Stimulated activated CD4-positive, alpha-beta T cell treated with anti-CD3 and anti-CD28 coated beads, Interleukin-12 subunit alpha, Interleukin-12 subunit beta, amount 100 ng/mL, for 24 hours (primary cell): ENCODE measurements at places on chromosomes 4 and X.

GRCh38 chr4:126364311-126364911 lies 1049.7 kb downstream of the FAT4 start:
- no peak for DNase-seq

GRCh38 chr4:185282968-185283367 lies 73.6 kb downstream of the SNX25 start:
- no peak for DNase-seq

GRCh38 chrX:134692990-134693389 lies 34.7 kb upstream of the PLAC1 start:
- no peak for DNase-seq

DNA sequence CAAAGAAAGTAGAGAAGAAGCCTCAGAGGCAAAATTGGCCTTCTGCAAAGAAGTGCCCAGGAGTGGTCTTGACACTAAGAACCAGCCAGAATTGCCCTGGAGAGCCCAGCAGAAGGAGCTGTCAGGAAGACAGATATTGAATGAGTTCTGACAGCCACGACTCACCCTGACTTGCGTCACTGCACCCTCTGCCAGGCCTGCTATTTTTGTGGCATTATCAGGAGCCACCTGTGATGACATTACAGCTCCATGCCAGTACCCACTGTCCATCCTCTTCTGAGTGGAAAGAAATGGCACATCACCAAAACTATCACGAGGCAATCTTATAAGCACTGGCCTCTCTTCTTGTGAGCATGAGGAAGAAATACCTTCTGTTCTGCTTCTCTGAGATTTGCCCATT lies 67.7 kb downstream of the SMIM20 start:
- DNase-seq = no peak

DNA sequence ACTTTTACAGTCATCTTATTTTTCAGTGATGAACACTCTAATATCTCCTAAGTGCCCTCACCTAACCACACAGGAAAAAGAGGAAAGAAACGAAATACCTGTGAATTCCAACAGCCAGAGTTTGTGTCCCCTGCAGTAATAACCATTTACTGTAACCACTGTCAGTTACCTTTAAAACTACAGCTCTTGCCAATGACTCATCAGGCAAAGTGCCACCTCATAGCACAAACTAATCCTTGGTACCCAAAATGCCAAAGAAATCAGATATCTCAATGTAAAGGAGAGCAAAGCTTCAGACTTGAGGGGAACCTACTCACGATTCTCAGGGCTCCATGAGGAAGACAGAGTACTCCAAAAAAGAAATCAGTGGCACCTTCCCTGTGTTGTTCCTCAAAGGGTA lies 146.5 kb downstream of the NDST3 start:
- no peak for DNase-seq

- DNase-seq = no peak
Observed at GRCh38 chr4:104472766-104473165, 21.9 kb downstream of the CXXC4 start.

DNA sequence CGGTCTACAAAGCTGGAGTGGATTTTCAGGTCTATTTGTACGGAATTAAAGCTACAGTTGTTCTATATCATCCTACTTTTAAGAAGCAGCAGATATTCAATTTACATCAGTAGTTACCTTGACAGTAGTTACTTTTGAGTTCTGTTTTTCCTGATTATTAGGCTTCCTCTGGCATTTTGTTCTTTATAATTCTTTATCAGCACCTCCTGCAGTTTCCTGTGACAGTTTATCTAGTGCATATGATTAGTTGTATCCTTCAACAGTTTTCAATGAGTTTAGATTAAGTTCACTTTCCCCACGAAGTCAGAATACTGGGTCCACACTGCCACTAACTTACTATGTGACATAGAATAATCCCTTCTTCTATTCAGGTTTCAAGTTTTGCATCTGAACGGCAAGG lies 71.7 kb downstream of the IDS start:
- DNase-seq = no peak
